ENCODE measurements at places on chromosomes 5 and 9.

- DNase-seq, result no peak
Measured at GRCh38 chr9:1077616-1078015, 27.5 kb downstream of the DMRT2 start.

DNA sequence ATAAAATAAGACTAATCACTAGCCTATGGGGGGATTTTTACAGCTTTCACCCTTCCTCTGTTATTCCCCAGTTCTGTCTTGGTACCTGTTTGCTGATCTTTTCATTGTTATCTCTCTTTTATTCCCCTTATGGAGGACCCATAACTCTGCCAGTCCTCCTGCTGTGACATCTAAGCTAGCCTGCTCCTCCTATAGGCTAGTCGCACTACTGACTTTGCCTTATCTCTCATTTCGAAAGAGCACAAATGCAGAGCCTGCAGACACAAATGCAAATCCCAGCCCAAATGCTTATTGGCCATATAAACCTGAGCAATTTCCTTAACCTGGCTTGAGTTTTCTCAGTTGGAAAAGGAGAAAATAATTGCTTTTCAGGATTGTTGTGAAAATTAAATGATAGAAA, 59.1 kb upstream of the CAMK4 start:
- DNase-seq, result no peak

- DNase-seq, result no peak
Measured at GRCh38 chr9:68555437-68556150, 14.9 kb upstream of the TMEM252 start.

GRCh38 chr5:75616971-75617621, 5.8 kb downstream of the ANKDD1B start:
- no peak for DNase-seq

DNA sequence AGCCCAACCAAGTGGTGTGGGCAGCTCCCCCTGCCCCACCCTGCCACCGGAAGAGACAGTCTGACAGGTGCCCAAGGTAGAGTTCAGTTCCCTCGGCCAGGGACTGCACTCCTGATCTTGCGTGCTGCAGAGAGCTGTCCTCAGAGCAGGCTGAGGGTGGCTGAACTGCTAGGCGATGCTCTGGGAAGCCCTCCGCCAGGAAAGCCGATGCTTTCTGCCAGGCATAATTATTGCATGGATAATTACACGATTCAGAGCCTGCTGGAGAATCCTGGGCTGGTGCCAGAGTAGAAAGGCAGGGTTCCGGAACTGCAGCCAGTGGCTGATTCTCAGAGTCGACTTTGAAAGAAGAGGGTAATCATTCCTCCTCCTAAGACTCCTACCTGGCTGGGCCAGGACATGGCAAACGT, 19.3 kb downstream of the KCNIP1 start:
- no peak for DNase-seq

GRCh38 chr9:94553029-94553938, 1.6 kb upstream of the PCAT7 start:
- no peak for DNase-seq

Measured in right renal pelvis (tissue), 4 donors.